ENCODE measurements at places on chromosomes 3 and 15.

DNA sequence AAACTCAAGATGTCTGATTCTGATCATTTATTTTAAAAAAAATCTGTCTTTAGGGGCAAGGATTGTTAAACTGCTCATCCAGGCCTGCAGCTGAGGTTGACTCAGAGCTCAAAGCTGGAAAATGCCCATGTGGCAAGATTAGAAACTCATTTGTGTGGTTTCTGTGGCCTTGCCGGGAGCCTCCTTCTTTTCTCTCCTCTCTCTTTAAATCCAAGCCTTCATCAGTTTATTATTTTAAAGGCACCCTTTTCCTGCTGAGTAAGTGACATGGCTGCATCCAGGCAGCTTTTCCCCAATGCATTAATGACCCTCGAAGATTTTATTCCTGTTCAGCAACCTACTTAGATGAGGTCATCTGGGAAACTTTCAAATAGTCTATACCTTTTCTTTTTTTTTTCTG lies 221.3 kb upstream of the CDIN1 start:
- DNase-seq: no peak

DNA sequence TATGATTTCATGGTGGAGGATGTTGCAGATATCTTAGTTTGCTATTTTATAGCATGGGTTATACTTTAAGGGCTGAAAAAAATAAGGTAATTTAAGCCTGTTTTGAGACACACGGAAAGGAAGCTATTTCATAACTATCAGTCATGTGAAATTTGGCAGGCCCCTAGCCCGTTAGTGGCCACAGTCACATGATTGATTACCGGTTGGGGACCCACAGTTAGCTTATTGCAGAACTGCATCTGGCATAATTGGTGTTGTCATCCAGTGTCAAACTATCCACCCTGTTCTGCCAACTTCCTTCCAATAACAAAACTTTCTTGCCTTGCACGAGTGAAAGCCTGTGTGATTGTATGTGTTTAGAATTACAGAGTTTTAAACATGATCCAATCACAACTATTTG lies 35.2 kb downstream of the FNDC3B start:
- no peak for DNase-seq

GRCh38 chr3:126573492-126574117 lies 14.9 kb upstream of the C3orf22 start:
- DNase-seq: no peak

DNA sequence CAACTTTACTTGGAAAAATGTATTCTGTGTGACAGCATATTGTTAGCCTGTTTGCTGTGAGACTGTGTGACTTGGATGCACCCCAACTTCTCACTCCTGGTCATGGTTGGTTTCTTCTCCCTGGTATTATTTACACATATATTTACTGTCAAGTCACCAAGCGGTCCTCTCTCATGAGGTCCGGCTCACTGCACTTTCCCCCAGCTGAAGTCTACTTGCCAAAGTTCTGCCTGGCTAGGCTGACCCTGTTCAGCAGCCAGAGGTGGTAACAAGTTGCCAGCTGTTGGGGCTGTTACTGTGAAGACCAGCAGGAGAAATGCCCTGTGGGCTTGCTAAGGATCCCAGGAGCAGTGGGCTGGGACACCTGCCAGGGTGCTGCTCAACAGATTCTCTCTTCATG lies 337.5 kb downstream of the MFSD1 start:
- no peak for DNase-seq

GRCh38 chr3:10524270-10524669 lies 18.9 kb upstream of the ATP2B2 start:
- DNase-seq: no peak
